ENCODE measurements at places on chromosomes 5 and 9. TPM values are rescaled to one million over a fixed set of nuclear protein-coding genes. Genes with fewer than 3 reads are reported as not detected.

CYSRT1 gene
- 2.2 TPM for total RNA-seq

GRAMD2B gene
- total RNA-seq = 113 TPM

FOXD4L6 gene
- 0.40 TPM for total RNA-seq

PTPRD gene
- 0.33 TPM for total RNA-seq

C9orf85 gene
- total RNA-seq = 20.4 TPM

AHRR gene
- 1.7 TPM for total RNA-seq

GRIN3A gene
- not detected for total RNA-seq

MOB3B gene
- 19.3 TPM for total RNA-seq

IL3 gene
- not detected for total RNA-seq

C8G gene
- total RNA-seq = not detected

PPP3R2 gene
- total RNA-seq = not detected

ACOT12 gene
- total RNA-seq = not detected

CNTNAP3 gene
- 37.5 TPM for total RNA-seq

TMC1 gene
- not detected for total RNA-seq

OR1J2 gene
- total RNA-seq = not detected

CDC25C gene
- total RNA-seq = 0.67 TPM

PAPPA gene
- 0.33 TPM for total RNA-seq

PCDHA11 gene
- total RNA-seq = 2.0 TPM

MARCOL gene
- total RNA-seq = not detected

SOWAHA gene
- total RNA-seq = not detected

NUDT2 gene
- total RNA-seq = 22.9 TPM

NDUFA8 gene
- 26.0 TPM for total RNA-seq

SV2C gene
- total RNA-seq = under 0.01 TPM

ROPN1L gene
- 0.17 TPM for total RNA-seq

SPINK13 gene
- total RNA-seq = not detected

PLEKHG4B gene
- 0.09 TPM for total RNA-seq

OGN gene
- total RNA-seq = not detected

LHX3 gene
- not detected for total RNA-seq

KIF12 gene
- total RNA-seq = 2.3 TPM

PCDHB9 gene
- total RNA-seq = 0.50 TPM

Measured in mammary epithelial cell (primary cell).